ENCODE measurements at places on chromosomes 5 and 9.

GRCh38 chr9:84481231-84481630 lies 140.7 kb upstream of the SLC28A3 start:
- no peak for DNase-seq

GRCh38 chr5:126189862-126190261 lies 233.3 kb upstream of the GRAMD2B start:
- no peak for DNase-seq

DNA sequence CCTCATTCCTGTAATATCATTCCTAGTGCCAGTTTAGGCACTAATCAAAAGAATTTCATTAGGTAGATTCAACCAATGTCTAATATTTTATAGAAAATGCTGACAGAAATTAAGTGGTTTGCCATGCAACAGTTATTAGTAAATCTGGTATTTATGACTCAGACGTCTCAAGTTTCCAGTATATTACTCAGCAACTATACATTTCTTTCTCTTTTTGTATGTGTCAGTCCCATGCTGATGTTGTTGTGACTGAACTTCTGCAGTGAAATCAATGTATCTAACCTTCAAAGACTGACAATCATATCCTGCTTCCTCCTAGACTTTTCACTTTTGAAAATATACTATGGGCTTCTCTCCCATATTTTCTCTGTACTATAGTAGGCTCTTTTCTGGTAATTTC lies 822.5 kb downstream of the NR2F1-AS1 start:
- DNase-seq: no peak

DNA sequence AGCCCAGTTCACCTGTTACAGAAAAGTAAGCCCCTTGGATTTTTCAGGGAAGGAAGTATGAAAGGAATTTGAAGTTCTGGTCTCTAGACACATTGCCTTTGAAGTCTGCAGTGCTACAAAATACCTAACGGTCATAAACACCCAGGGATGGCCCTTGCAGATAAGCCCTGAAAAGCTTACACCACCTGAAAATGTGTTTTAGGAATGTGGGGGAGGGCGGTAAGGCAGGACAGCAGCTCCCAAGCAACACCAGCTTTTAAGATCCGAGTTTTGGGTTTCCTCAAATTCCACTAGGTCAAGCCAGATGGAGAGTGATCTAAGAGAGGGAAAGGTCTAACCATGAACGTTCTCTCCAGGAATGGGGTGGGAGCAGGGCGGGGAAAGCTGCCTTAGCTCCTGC lies 114.1 kb upstream of the PANK3 start:
- no peak for DNase-seq

- DNase-seq: no peak
These were observed 36.3 kb upstream of the CDKN2B start for GRCh38 chr9:22045423-22045822.

DNA sequence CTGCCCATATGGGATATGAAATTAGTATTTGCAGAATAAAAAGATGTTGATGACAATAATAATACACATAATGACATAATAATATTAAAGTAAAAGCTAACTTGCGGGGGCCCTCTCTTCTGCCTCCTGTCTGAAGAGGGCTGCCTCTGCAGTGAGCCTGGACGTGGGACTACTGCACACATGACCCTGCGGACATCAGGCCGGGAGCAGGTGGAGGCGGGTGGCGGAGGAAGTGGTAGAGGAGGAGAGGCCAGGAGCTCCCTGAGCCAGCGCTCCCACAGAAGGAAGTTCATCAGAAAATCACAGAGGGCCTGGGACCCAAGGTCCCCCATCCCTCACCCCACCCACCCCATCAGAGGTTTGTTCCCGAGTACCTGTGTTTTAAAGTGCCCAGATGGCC lies 60.5 kb downstream of the ROPN1L start:
- DNase-seq: no peak

GRCh38 chr9:6758248-6758497 lies 400 bp downstream of the KDM4C start:
- DNase-seq: no peak

- DNase-seq: no peak
These were observed 129.5 kb downstream of the SMARCA2 start for GRCh38 chr9:2144619-2145018.

DNA sequence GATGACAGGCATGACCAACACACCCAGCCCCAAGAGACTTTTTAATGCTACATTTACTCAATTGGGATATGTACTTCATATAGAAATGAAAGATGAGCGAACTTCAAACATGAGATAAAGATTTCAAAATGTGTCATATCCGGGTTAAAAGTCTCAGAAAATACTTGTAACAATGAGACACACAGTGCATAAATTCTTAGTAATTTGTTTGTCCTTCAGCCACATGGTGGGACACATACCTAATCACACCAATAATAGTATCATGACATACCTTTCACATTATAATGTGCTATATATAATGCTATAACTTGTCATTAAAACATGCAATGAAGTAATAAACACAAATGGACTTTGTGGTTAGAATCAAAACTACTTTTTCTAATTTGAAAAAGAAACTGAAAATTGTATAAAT lies 204.7 kb upstream of the RFX3 start:
- DNase-seq: no peak

DNA sequence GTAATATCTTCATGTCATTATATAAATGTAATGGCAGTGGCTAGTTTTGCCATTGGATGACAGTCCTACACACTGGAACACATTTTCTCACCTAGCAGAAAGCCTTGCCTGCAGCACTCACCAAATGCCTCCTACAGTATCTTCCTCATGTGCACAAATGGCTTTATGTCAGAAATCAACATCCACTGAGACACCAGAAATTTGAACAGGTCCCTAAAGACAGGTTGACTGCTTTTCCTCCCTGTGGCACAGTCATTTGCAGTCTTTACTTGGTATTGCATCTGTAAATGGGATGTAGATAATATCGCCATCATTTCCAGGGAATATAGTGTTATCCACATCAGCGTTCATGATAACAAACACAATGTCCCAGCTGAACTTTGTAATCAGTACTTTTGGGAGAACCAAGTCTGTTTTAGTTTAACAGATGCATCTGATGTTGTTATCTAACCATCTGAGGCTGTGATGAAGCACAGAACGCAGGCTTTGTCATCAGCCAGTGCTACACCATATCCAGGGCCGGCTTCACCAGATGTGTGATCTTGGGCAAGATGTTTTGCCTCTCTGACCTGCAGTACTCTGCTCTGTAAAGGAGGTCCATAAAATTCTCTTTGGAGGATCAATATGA lies 83.9 kb upstream of the TAS2R1 start:
- no peak for DNase-seq

DNA sequence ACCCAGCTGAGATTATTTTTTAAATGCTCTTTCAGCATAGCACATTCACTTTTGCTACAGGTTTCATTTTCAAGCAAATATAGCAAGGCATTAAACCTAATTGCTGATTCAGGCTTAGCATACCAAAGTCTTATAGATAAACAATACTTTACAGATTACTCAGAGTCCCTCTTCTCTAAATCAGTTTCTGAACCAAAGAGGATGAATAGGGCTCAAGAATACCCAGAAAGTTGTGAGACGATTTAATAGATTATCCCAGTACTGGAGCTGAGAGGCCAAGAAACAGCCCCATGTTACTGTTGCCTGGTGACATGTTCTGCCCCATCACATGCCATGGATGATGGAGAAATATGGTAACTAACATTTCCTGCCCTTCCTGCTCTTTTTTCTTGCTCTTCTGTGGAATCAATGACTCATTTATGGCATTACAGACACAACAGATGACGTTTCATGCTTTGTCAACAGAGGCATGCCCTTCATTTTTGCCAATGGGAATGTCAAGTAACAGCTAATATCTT lies 18.1 kb upstream of the SSBP2 start:
- DNase-seq: no peak

DNA sequence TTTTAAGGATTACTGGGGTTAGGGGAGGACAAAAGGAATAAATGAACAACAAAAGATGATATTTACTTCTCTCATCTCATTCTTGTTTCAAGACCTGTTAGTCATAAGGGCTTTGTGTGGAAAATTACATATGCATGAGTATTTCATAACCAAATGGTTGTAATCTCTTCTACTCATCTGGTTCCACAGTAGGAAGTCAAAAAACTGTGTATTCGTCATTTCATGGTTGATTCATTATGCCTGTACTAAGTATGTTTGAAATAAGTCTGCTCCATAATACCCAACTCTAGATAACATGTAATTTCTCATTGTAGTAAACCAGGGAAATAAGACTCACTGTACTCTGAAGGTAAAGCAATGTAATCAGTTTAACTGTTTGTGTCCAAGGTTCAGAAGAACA lies 212.9 kb downstream of the ARRDC3 start:
- no peak for DNase-seq

GRCh38 chr5:94564812-94565211 lies 53.6 kb downstream of the KIAA0825 start:
- no peak for DNase-seq

DNA sequence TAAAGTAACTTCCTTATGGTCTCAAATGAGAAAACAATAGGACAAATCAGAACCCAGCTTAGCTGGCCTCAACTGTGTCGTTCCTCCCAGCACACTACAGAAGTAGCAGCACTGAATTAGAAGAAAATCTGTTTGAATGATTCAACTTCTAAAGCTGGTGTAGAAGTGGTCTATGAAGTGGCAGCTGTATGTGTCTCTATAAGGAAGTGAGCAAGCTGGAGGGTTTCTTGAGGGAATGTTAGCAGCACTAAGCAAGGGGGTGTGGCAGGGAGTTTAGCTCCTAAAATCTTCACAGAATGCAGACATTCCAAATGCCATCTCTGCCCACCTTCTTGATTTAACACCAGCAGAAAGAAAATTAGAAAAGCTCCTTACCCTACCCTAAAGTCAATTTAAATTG lies 4.1 kb downstream of the KLF9 start:
- no peak for DNase-seq

GRCh38 chr5:58545912-58546311 lies 37.0 kb upstream of the RAB3C start:
- DNase-seq: no peak

- no peak for DNase-seq
These were observed 786 bp upstream of the TSSK1B start for GRCh38 chr5:113435575-113435974.

- DNase-seq: no peak
These were observed 22.7 kb downstream of the COL27A1 start for GRCh38 chr9:114178076-114178475.

DNA sequence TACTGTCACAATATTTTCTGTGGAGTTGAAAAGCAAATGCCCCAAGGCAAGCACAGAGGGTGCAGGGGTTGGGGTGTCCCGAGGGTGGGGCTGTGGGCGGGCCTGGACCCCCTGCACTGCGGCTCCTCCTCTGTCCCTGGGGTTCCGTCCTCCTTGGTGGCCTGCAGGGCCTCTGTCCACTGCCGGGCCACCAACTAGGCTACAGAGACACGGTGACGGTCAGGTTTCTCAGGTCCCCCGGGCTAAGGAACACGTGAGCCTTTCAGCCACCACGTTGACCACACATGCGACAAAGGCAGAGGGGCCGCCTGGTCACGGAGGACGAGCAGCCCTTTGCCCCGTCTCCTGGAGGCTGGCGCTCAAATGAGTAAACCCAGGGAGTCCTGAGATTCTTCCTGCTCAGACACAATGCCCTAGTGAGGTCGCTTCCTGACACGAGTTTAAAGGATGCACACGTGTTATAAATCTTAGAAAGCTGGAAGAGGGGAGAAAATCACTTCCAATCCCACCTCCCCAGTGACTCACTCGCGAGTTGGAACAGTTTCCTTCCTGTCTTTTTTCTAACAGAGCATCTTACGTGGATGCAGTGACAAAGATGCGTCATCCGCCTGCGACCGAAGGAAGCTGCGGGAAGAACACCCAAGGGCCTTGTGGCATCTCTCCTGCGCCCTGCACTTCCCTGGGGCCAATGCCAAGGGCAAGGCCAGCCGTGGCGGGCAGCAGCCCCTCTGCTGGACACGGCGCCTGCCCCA lies 24.8 kb upstream of the OBP2B start:
- DNase-seq: no peak

- no peak for DNase-seq
These were observed 9.7 kb upstream of the SUSD3 start for GRCh38 chr9:93048566-93049448.

DNA sequence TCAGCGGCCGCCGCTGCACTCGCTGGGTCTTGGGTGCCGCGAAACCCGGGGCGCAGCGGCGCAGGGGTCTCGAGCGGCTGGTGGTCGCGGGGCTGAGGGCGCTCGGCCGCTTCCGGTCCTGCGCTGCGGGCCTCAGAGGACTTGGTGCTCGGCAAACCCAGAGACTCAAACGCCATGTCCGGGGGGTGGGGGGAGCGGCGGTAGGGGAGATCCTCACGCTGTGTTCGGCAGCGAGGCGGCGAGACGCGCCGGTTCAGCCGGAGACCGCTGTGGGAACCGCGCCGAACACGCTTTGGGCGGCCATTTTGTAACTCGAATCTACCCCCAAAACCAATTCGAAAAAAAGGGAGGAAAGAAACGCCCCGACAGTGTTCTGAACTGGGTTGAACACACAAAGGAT lies 317.5 kb upstream of the CDH18 start:
- no peak for DNase-seq

GRCh38 chr5:175688352-175689146 lies 30.7 kb downstream of the HRH2 start:
- no peak for DNase-seq

DNA sequence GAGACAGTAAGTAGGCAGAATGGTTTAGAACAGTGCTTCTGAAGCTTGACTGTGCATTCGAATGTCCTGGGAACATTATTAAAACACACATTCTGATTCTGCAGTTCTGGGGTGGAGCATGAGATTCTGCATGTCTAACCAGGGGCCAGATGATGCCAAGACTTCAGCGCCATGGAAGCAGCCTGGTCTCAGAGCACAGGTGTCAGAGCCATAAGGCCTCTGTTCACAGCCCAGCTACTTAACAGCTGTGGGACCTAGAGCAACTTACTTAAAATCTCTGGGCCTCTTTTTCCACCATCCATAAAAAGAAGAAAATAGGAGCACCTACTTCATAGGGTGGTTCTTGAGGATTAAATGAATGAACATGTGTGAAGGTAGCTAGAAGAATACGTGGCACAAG lies 84.0 kb downstream of the GNAQ start:
- DNase-seq: no peak

DNA sequence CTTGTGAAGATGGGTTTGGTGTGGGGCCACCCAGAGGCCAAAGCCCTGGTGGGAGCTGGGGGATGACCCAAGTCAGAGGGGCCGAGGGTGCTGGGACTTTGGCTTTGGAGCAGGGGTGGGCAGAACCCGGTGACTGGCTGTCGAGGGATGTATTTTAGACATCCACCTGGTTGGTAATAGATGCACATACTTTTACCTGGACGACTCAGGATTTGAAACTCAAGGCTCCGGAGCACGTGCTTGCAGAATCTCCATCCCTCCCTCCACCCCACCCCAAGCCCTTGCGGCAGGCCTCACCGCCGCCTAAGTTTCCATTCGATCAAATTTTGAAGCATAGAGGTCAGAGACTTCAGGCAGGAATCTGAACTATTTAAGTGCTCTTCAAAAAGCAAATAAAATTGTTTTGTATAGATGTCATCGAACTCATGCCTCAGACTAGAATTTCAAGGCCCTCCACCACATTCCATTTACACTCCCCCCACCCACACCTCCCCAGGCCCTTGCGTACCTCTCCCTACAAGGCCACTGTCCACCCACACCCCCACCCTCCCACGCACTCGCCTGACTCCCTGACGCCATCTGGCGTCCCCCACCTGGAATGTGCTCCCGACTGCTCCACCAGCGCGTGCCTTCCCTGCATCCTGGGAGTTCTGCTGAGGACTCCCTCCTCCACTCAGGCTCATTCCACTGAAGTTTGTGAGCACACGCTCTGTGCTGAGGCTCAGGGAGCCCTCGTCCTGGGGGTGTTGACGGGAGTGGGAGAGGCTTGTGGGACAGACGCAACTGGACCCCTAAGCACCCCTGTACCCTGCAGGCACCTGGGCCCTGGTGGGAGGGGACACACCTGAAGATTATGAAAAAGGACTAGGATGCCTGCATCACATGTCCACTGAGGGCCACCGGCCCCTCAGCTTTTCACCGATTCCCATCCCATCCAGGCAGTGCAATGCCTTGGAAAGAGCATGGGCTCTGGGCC lies 56.4 kb upstream of the RPL26L1 start:
- no peak for DNase-seq

All from NCI-H1436 (cell line).